ENCODE measurements at places on chromosomes 16 and 17.

DNA sequence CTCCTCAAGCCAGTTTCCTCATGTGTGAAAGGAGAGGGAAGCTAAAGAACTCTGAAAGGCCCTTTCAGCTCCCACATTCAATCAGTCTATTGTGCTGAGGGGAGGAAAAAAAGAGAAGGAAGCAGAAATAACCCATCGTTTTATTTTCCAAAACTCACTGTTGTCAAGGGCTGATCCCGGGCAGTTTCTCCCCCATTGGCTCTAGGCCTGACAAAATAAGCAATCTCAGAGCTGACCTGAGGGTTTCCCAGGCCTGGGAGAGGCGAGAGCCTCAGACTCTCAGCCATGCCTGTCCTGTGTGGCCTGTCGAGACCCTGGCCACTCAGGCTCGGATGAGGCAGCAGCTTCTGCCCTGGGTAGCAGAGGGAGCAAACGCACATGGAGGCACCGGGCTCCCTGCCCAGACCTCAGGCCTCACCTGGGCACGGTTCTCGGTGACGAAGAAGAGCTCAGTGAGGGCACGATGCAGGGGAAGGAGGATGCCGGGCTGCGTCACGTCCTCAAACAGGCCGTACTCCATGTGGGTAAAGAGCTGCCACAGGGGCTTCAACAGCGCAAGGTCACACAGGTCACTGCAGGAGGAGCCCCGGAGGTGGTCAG, 45.0 kb upstream of the ATP2A3 start:
- no peak for DNase-seq

- DNase-seq: no peak
Measured at GRCh38 chr17:77253611-77254051, 112.9 kb downstream of the SEC14L1 start.

- DNase-seq: no peak
Measured at GRCh38 chr17:18377437-18378204, at the start of gene EVPLL. EVPLL (plus strand) TSS chr17:18377778; CDS start chr17:18380938, 3,160 bp downstream.

- no peak for DNase-seq
Measured at GRCh38 chr17:50046179-50046578, 9.7 kb upstream of the ITGA3 start.

GRCh38 chr16:82020051-82020450, 8.8 kb upstream of the SDR42E1 start:
- no peak for DNase-seq
